ENCODE measurements at places on chromosomes 13 and 19.

DNA sequence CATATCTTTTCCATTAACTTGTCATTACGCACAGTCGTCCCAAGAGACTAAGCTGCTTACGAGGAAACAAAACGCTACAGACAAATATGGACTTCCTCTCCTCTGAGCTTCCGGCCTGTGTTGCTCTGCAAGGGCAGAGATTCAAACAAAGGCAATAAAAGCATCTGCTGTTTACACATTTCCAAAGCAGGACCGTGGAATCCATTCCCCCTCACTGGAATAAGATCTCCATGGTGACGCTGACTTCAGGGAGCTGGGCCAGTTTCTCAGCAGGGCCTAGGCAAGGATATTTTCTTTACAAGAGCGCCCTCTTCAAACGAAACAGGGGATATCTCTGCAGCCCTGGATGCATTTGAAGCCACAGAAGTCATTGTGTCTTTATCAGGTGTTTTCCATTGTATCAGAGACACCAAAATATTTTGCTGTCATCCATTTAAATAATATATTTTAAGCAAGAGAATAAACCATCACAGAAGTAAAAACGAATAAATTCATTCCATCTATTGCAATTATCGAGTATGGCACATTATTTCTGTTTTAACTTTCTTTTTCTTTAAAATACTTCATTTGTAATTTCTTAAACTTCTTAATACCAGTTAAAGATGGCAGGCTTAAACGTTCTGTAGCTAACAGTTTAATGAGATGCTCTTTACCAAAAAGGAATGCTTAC lies 177.5 kb downstream of the DCLK1 start:
- peak; percentile 73 for DNase-seq

- DNase-seq: no peak
Measured at GRCh38 chr13:98890186-98890585, 87.7 kb downstream of the DOCK9 start.

GRCh38 chr13:112003396-112003795 lies 63.6 kb upstream of the SOX1 start:
- DNase-seq: no peak

DNA sequence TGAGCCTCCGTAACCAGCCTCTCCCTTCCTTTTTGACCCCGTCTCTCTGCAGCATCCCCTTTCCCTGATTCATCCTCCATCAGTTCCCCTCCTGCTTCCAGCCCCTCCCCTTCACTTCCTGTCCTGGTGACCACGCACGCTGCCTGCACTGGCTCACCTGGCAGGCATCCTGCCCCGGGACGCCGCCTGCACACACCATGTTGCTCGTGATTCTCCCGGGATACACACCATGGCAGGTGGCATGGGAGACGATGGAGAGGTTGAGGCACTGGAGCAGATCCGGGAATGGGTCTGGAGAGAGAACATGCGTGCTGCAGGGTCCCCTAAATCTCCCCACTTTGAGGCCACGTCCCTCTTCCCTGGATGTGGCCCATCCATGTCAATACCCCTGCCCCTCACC lies 4.2 kb downstream of the KLK12 start:
- no peak for DNase-seq

DNA sequence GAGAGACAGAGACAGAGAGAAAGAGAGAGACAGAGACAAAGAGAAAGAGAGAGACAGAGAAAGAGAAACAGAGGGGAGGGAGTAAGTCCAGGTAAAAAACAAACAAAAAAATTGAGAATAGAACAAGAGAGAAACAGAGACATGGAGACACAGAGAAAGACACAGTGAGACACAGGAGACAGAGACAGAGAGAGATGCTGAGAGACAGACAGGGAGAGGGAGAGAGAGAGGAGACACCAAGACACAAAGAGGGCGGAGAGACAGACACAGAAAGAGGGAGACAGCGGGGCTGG lies 5.8 kb upstream of the PROZ start:
- DNase-seq: no peak

GRCh38 chr13:91056746-91057145 lies 290.7 kb upstream of the MIR17HG start:
- no peak for DNase-seq

- DNase-seq: no peak
Measured at GRCh38 chr13:90187478-90188350, 1159.8 kb upstream of the MIR17HG start.

GRCh38 chr19:7515110-7515644 lies 726 bp upstream of the ZNF358 start:
- no peak for DNase-seq

Data from smooth muscle cell of the brain vasculature (primary cell).